ENCODE measurements at places on chromosomes 5 and 9.

- no peak for DNase-seq
Measured at GRCh38 chr9:109037946-109038715, 24.8 kb upstream of the CTNNAL1 start.

GRCh38 chr5:149887622-149888183 lies 56.9 kb downstream of the PDE6A start:
- DNase-seq = no peak

DNA sequence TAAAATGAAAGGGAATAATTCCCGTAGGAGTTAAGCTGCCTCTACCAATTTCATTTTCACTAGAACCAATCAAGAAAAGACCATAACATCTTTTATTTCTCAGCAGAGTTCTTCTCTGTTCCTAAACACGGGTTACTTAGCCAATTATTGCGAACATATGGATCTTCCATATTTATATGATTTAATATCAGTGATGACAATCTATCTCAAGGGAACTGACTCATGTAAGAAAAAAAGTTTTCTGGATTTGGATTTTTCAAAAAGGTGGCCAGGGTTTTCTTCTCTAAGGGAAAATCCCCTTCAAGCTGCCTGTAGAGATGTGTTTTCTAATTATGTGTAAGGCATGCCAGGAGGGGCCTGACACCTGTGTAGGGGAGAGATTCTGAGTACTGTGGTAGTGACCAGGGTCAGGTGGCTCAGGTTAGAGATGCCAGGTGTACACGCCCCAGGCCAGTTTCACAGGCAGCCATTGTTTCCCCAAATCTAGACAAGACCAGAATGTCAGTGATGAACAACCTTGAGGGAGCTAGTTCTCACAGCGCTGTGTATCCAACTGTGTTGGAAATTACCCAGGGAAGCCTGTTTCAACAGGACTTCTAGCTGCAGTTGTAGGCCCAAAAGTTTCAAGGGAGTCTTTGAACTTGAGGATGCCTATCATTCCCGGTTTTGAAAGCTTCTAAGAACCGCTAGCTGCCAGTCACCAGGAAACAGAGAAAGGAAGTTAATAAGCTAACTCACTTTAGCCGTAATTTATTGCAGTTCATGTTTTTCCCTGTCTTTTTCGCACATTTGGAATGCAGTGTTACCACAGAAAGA lies 572.5 kb upstream of the RGMB start:
- DNase-seq = no peak

GRCh38 chr5:115798252-115798651 lies 18.2 kb downstream of the CDO1 start:
- DNase-seq = no peak

GRCh38 chr9:88889386-88889785 lies 101.9 kb upstream of the S1PR3 start:
- DNase-seq = no peak

- DNase-seq = no peak
Measured at GRCh38 chr9:2320114-2320513, 301.5 kb upstream of the VLDLR start.

DNA sequence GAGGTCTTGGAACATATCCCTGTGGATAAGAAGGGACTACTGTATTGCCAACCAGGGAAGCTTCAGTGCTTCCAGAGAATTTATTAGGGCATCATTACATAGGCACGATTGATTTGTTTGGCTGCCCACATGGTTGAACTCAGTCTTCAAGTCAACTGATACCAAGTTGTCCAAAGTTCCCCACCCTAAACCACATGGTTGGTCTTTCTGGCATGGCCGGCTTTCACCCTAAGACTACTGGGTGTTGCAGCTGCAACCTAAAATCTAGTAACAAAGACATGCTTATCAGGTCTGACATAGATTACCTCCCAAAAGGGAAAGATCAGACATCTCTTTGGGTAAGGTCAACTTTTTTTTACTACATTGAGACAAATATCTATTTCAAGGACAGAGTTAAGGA lies 37.0 kb downstream of the FAF2 start:
- DNase-seq = no peak

- peak; percentile 30 for DNase-seq
Measured at GRCh38 chr9:19976226-19976625, 187.4 kb upstream of the SLC24A2 start.

- no peak for DNase-seq
Measured at GRCh38 chr5:41218929-41219657, 5.8 kb upstream of the C6 start.
